ENCODE measurements at places on chromosomes 4 and X.

DNA sequence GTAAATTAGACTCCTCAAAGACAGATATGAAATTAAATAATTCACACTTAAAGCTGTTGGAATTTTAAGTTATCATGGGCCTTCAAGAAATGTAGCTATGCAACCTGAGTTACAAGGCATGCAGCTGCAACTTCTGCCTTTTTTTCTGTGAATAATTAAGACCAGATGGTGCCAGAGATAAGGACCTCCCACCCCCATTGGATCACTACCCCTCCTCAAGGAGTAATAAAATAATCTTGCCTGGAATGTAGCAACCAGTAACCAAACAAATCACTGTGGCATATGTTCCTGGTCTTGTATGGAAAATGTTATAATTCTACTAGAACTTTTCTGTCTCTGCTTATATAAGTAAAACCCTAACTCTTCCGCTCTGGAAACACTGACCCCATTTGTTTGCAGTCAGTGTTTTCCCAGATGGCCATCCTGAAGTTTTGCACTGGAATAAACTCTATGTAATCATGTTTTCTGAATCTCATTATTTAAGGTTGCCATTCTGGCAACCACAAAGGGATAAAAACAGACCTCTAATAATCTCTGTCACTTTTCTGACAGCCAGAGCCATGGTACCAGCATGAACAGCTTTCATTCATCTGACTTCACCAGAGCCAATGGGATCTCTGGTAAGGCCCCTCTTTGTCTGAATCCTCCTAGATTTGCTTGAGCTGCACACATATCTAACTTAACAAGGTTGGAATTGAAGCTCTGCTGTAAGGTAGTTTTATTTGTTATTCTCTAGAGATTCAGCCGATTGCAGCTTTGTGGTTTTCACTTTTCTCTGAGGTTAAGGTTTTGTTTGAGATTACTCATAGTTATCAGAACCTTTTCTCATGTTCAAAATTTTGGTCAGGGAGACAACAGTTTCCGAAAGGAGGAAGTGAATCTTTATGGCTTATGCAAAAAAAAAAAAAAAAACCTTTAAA lies 274.6 kb downstream of the NAF1 start:
- no peak for DNase-seq

- DNase-seq, result no peak
Observed at GRCh38 chrX:56503941-56504673, 59.3 kb upstream of the UBQLN2 start.

- no peak for DNase-seq
Observed at GRCh38 chr4:108143515-108143914, 25.2 kb downstream of the LEF1 start.

DNA sequence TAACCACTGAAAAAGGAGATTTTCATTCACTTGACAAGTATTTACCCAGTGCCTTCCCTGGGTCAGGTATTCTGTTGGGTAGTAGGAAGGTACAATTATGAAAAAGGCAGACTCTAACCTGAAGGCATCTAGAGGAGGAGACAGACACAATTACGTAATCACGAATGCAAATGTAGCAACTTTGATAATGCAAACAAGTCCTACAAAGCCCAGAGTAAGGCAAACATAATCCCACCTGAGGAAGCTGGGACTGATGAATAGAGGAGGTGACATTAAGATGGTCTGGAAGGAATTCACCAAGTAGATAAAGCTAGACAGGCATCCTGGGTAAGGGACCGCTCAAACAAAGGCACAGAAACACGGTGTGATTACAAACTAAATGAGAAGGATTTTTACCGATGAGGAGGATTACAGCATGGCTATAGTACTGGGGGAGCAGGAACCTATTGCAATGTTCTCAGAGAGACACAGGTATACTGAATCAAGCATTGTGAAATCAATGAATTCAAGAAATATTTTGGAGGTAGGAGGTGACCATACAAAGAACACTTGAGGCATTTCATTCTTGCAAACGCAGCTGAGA lies 37.1 kb downstream of the TMEM150C start:
- no peak for DNase-seq

DNA sequence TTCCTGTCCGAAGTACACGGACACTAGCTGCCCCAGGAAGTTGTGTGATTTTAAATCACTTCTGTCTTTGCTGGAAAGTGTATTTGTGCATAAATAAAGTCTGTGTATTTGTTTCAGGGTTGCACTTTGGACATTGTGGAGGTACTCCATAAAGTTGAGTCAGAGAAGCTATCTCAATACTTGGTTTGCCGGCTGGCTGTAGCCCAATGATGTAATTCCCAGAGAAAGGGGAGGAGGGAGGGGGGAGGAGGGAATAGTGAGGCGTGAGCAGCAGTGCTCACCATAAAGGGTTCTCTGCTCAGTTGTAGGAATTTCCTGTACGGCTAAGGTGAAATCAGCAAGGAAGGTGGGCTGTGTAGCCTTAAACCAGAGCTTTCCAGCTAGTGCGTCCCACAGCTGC lies 7.5 kb downstream of the APEX2 start:
- no peak for DNase-seq

GRCh38 chr4:40963897-40964478 lies 214.2 kb downstream of the NSUN7 start:
- DNase-seq, result no peak

DNA sequence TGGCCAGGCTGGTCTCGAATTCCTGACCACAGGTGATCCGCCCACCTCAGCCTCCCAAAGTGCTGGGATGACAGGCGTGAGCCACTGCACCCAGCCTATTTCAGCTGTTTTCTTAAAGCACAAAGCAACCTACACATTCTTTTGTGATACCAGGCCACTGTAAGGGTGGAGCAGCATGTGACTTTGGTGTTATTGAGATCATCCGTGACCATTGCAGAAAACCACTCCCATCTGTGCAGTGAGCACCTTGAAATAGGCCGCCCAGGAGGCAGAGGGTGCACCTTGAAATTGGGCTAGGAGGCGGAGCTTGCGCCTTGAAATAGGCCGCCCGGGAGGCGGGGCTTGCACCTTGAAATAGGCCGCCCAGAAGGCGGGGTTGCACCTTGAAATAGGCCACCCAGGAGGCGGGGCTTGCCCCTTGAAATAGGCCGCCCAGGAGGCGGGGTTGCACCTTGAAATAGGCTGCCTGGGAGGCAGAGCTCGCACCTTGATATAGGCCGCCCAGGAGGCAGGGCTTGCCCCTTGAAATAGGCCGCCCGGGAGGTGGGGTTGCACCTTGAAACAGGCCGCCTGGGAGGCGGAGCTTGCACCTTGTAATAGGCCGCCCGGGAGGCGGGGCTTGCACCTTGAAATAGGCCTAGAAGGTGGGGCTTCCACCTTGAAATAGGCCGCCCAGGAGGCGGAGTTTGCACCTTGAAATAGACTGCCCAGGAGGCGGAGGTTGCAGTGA lies 9.0 kb upstream of the SLC25A6 start:
- DNase-seq, result no peak

- DNase-seq, result no peak
Observed at GRCh38 chrX:46321676-46322075, 223.5 kb downstream of the ZNF674 start.

GRCh38 chr4:184955636-184956035 lies 62.7 kb upstream of the HELT start:
- no peak for DNase-seq

DNA sequence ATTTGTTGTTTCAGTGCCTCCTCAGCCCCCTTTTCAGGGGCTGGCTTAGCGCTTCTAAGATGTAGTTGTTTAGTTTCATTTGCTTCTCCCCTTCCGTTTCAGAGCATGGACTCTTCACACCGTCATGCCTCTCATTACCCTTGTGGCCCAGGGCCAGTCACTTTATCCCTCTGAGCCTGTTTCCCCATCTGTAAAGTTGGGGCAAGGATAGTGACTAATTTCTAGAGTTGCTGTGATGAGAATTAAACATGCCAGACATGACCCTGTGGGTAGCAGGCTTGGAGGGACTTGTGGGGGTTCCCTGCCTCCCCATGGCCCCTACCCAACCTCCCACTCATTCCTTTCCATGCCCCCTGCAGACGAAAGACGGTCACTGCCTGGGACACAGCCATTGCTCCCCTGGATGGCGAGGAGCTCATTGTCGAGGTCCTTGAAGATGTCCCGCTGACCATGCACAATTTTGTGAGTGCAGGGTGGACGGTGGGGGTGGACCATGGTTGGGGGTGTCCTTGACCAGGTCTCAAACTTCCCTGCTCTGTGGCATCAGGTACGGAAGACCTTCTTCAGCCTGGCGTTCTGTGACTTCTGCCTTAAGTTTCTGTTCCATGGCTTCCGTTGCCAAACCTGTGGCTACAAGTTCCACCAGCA lies 3.6 kb downstream of the ARAF start:
- DNase-seq, result no peak

DNA sequence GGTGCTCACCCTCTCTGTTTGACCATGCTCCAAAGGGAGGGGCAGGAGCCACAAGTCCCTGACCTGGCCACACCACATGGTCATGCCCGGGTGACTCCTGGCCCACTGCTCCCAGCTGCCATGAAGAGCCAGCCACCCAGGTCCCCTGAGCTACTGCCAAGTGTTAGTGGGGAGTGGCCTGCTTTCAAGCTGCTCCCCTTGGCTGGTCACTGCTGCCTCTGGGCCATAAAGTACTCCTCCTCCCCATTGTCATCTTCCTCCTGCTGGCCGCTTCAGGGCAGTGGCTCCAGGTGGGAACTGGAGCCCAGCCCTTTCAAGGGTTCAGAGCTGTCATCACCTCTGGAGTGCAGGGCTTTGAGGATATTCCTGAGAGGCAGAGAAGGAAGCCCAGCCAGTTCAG lies 27.3 kb upstream of the RBBP7 start:
- no peak for DNase-seq

DNA sequence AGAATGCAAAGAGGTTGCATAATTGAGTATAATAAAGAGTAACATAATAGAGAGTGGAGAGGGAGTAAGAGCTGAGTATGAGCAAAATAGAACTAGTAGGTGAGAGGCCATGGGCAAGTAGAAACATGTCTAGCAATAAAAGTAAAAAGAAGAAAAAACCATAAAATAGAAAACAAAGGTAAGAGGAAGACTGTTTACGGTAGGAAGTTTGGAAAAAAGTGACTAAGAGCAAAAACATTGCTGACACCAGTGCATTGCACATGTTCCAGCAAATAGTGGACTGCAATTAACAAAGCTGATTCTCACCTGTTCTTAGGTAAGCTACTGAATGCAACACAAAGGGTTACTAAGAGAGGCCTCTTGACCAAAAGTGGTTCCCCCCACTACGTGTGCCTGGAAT lies 202.9 kb downstream of the TEX13A start:
- no peak for DNase-seq

- no peak for DNase-seq
Observed at GRCh38 chrX:2320580-2321327, 180.0 kb downstream of the DHRSX start.

All from activated naive CD8-positive, alpha-beta T cell treated with anti-CD3 and anti-CD28 coated beads, Interleukin-2, amount 50 U/mL, for 24 hours (primary cell).